ENCODE measurements at places on chromosomes 2 and 18. TPM values are rescaled to one million over a fixed set of nuclear protein-coding genes. Genes with fewer than 3 reads are reported as not detected.
A peak's percentile ranks its signal among the peaks of the same experiment; 100 is the strongest.

The FSHR gene
- not detected for total RNA-seq

DNA sequence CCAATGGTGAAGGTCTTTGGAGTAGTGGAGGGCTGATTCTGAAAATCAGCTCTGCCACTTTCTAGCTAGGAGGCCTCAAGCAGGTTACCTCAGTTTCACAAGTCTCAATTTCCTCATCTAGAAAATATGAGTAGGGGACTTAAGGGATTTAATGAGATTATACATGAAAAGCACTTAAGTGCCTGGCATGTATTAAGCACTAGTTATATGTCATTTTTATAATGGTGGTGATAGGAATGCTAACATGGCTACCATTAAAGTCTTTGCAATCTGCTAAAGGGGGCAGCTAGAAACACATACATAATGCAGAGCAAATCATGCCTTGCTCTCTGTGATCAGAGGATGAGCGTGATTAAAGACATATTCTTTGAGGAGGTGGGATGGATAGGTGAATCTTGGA, 640.9 kb upstream of the ZEB2 start:
- H3K27me3 ChIP-seq: no peaks in the 10 kb centered on the region
- H3K4me1 ChIP-seq: peaks cover 3% of the 10 kb centered on the region
- no peaks in the 10 kb centered on the region for H3K36me3 ChIP-seq
- H3K4me3 ChIP-seq: no peak overlapping the region

DNA sequence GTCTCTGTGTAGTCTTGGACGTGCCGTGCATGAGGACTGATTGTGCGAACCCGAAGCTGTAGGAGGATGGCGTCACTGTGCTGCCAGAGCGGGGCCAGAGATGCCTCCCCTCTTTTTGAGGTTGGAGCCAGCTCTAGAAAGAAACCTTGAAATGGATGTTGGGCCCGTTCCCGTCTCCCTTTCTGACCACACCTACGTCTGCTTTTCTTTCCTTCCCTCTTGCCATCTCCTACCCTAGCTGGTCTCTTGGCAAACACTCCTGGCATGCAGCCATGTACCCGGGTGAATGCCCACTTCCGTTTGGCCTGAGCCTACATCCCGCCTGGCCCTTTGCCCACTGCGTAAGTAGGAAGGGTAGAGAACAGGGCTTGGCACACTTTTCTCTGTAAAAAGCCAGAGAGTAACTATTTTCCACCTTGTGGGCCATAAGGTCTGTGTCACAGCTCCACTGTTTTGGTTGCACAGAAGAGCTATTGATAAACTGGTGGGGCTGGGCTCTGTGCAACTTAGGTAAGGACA, 37.4 kb downstream of the SH3BP4 start:
- no peaks in the 10 kb centered on the region for H3K36me3 ChIP-seq
- DNase-seq: peak; percentile 93
- H3K27me3 ChIP-seq: no peaks in the 10 kb centered on the region
- no peak overlapping the region for H3K4me3 ChIP-seq
- H3K4me1 ChIP-seq: peaks cover 26% of the 10 kb centered on the region

GRCh38 chr18:50866765-50867164, 12.2 kb upstream of the ME2 start:
- H3K4me3 ChIP-seq: no peak overlapping the region
- no peak for DNase-seq
- no peaks in the 10 kb centered on the region for H3K4me1 ChIP-seq
- no peak overlapping the region for H3K27ac ChIP-seq

All from transverse colon (tissue), 4 donors.